ENCODE measurements at places on chromosomes 6 and 20. TPM values are rescaled to one million over a fixed set of nuclear protein-coding genes. Genes with fewer than 3 reads are reported as not detected.

GRCh38 chr6:24927985-24928745, 7.6 kb downstream of the RIPOR2 start:
- no peak for DNase-seq

- no peak for DNase-seq
These were observed 1.6 kb upstream of the FAM135A start for GRCh38 chr6:70411542-70412251.

DNA sequence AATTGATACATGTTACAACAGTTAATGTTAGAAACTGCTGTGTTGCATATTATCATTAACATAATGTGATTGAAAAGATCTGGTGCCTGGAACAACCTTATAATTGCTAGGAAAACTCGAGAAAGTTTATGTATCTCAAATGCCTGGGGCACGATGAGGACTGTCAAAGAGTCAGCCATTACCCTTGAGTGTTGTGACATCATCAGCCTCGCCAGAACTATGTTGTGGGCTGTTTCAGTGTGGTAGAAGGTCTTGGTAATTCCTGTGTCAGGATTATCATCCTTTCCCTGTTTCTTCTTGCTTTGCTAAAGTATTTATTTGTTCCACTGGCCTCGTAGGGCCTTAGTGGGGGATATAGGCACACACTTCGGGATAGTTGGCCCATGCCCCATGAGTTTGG, 185.1 kb downstream of the DTNBP1 start:
- no peak for DNase-seq

- DNase-seq, result no peak
These were observed 5.0 kb downstream of the LEMD2 start for GRCh38 chr6:33783781-33784520.

DST gene
- 5.8 TPM for total RNA-seq
